ENCODE measurements at places on chromosomes 6 and 20.

- DNase-seq, result no peak
These were observed 553.4 kb upstream of the CITED2 start for GRCh38 chr6:139927742-139928305.

GRCh38 chr6:128500014-128500413, 20.4 kb downstream of the PTPRK start:
- no peak for DNase-seq

- no peak for DNase-seq
These were observed 29.1 kb upstream of the LGSN start for GRCh38 chr6:63348836-63349235.

- DNase-seq, result peak; percentile 68
These were observed 824 bp downstream of the MPC1 start for GRCh38 chr6:166381733-166382499.

DNA sequence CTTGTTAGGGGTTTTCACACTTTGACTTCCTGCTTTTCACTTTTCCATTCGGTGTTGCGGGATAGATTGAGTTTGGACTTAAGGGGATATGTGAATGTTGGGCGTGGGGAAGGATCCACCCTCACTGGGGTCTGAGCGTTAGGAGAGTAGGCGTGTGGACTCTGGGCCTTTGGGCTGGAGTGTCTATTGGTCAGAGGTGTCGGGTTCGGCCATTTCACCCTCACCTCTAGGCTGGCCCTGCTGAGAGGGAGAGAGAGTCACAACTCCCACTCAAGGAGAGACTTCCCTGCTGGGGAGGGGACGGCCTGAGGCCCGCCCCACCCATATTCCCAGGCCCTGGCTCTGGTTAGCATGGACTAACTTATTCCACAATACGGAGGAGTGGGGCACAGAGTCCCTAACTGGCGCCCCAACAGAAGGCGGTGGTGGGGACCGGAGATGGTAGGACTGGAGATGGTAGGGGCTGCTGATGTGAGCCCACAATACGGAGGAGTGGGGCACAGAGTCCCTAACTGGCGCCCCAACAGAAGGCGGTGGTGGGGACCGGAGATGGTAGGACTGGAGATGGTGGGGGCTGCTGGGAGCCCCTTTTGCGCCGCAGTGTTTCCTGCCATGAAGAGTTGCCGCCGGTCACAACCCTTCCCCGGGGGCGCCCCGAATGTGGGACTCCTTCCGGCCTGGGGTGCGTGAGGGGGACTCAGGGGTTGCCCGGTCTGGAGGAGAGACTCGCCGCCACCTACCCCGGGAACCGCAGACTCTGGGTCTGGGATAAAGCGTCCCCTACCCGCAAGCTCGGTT, 1.4 kb upstream of the PTPRA start:
- no peak for DNase-seq

GRCh38 chr6:88899569-88900316, 63.7 kb downstream of the RNGTT start:
- DNase-seq, result no peak

DNA sequence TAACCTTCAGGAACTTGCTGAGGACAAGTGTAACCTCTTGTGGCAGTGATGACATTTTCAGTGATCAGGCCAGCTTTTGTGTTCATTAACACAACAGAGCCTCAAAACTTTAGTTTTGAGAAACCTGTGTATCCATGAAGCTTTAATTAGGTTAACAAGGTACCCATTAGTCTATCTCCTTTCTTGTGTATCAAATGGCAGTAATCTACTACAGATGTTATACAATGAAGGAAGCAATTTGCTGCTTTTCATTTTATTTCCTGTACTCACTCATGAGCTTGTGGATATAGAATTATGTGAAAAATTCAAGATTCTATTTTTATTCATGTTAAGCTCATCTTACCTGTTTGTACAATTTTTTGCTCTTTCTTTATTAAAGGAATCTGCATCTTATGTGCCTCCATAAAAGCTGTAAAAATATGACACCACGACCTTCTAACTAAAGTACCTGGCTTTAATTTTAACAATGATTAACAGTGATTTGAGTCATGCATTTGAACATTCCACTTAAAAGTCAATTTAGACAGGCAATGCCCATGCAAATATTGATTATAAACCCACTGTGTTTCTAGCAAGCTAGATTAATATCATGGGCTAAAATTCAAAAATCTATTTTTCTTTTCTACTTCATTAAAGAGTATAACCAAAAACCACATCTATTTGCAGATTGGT, 897.3 kb downstream of the KIF16B start:
- no peak for DNase-seq

GRCh38 chr20:31860390-31861134, 9.8 kb downstream of the DUSP15 start:
- DNase-seq, result no peak

- DNase-seq, result no peak
These were observed 235.9 kb downstream of the BTBD3 start for GRCh38 chr20:12153628-12154027.

DNA sequence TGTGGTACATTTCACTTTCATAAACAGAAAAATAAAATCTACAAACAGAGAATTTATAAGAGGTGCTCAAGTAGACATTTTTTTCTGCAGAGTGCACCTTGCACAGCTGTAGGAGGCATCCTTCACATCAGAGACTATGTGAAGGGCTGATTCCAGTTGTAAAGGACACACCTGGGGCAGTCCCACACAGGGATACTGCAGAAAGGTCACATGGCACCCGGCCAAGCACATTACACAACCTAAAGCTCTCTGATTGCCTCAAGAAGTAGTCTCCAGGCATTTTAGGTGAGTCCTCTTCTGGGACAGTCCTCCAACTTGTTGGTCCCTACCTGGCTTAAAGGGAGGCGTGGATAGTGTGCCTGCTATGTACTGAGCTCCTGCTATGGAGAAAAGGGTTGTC, 502.9 kb upstream of the NOX3 start:
- DNase-seq, result no peak

- no peak for DNase-seq
These were observed 125.1 kb downstream of the MYB start for GRCh38 chr6:135306166-135306565.

GRCh38 chr6:168390749-168391420, 50.1 kb upstream of the SMOC2 start:
- DNase-seq, result no peak

DNA sequence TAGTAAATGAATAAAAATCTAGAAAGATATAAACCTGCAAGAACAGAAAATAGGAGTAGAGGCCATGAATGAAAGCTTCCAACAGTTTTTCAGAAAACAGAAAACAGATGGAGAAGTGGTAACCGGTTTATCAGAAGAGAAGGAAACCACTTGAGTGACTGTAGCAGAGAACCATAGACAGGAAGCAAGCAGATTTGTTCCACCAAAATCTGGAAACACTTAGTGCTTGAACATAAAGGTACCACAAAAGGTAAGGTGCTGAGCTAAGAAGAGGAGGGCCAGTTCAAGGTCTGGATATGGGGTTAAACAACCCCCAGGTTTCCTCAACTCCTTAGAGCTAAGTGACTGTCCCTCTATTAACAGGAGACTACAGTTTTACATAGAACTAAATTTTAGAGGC, 9.2 kb upstream of the KIAA0319 start:
- DNase-seq, result no peak

- peak; percentile 68 for DNase-seq
These were observed 2.5 kb upstream of the HEY2 start for GRCh38 chr6:125746731-125747588.

GRCh38 chr20:40673442-40673841, 15.6 kb downstream of the MAFB start:
- no peak for DNase-seq

- no peak for DNase-seq
These were observed 43.3 kb downstream of the TMEM170B start for GRCh38 chr6:11580686-11581405.

- DNase-seq, result no peak
These were observed 151.8 kb downstream of the VEGFA start for GRCh38 chr6:43921548-43922425.

- no peak for DNase-seq
These were observed 13.9 kb upstream of the HELZ2 start for GRCh38 chr20:63587776-63588591.

- no peak for DNase-seq
These were observed 66.2 kb upstream of the RALGAPA2 start for GRCh38 chr20:20778676-20779075.

DNA sequence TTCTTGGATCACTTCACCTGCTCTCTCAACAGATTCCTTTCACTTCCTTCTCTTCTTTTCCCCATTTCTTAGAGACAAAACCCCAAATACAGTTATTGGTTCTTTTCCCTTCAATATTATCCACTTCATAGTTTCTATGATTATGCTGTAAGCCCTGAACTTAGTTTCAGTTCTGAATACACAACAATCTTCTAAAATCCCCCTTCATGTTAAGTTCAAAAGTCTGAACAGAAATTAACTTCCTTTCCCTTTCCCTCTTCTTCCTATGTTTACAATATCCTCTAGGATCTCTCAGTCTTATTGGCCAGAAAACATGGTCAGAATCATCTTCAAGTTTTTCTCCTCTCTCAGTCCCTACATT, 57.7 kb downstream of the OGFRL1 start:
- no peak for DNase-seq

GRCh38 chr6:1325461-1326309, 13.8 kb downstream of the FOXQ1 start:
- no peak for DNase-seq

DNA sequence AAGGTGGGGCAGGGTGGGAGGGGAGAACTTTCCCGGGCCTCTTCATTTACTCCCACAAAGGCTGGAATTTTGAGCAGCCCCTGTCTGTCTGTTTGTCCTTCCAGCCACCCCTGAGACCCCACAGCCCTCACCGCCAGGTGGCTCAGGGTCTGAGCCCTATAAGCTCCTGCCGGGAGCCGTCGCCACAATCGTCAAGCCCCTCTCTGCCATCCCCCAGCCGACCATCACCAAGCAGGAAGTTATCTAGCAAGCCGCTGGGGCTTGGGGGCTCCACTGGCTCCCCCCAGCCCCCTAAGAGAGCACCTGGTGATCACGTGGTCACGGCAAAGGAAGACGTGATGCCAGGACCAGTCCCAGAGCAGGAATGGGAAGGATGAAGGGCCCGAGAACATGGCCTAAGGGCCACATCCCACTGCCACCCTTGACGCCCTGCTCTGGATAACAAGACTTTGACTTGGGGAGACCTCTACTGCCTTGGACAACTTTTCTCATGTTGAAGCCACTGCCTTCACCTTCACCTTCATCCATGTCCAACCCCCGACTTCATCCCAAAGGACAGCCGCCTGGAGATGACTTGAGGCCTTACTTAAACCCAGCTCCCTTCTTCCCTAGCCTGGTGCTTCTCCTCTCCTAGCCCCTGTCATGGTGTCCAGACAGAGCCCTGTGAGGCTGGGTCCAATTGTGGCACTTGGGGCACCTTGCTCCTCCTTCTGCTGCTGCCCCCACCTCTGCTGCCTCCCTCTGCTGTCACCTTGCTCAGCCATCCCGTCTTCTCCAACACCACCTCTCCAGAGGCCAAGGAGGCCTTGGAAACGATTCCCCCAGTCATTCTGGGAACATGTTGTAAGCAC, 46.0 kb upstream of the TTPAL start:
- no peak for DNase-seq

DNA sequence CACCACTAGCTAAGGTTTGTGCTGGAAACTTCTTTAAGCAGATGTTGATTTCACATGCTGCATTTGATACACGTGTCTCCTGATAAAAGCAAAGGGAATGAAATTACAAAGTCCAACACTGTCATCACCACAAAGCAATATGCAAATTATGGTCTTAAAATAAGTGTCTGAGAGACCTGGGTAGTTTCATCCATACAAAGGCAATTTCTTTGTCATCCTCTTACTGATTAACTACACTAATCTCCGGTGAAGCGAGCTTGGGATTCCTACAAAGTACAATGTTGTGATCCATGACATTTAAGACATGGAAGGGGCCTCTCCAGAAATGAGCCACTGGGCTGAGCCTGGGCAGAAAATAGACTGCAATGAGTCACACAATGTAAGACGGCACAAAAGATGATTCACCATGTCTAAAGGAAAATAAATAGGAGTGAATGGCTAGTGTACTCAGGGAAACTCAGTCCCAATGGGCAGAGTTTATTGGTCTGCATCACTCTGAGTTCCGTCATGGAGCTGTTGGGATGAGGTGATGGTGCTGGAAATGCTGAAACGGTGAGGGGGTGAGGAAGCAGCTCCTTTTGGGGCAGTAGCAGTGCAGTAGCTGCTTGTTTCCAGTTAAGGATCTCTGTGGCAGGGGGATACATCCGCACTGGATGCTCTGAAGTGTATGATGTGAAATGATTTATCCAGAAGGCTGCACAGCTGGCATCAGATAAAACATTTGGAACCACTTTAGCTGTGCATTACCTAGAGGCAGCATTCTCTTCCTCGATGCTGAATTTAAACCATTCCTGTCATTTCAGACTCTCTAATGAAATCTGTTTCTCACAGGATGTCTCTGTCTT, 103.3 kb downstream of the IBTK start:
- DNase-seq, result no peak

GRCh38 chr20:46139908-46140482, 21.9 kb downstream of the CD40 start:
- DNase-seq, result no peak

DNA sequence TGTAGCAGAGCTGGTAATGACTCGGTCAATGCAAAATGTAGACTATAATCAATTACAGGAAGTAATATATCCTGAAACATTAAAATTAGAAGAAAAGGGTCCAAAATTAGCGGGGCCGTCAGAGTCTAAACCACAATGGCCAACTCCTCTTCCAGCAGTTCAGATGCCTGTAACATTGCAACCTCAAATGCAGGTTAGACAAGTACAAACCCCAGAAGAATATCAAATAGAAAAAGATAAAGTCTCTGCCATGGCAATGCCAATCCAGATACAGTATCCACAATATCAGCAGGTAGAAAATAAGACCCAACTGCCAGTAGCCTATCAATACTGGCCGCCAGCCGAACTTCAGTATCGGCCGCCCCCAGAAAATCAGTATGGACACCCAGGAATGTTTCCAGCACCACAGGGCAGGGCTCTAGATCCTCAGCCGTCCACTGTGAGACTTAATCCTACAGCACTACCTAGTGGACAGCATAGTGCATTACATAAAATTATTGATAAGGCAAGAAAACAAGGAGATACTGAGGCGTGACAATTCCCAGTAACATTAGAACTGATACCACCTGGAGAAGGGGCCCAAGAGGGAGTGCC, 158.4 kb downstream of the GPX5 start:
- peak; percentile 5 for DNase-seq

DNA sequence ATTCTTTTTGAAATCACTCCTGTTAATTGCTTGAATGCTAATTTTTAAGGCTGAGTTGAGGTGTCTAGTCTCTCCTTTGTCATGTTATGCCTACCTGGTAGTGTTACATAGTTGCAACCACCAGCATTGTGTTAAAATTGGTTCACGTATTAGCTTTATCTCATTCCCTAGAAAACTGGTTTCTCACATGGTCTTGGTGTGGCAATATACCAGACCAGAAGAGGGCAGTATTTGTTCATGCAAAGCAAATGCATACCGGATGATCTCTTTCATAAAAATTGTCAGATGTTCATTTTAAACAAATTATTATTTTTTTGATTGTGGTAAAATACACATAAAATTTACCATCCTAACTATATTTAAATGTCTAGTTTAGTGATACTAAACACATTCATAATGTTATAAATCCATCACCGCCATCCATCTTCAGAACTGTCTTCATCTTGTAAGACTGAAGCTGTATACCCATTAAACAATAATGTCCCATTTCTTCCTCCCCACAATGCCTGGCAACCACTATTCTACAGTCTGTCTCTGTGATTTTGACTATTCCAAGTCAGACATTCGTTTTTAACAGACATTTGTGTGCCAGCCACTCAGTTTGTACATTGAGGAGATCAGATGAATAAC, 92.8 kb downstream of the ATRN start:
- peak; percentile 5 for DNase-seq

All from stimulated activated CD4-positive, alpha-beta T cell treated with anti-CD3 and anti-CD28 coated beads, Interleukin-4, amount 100 ng/mL, for 24 hours (primary cell).